ENCODE measurements at places on chromosomes 12 and 14.

DNA sequence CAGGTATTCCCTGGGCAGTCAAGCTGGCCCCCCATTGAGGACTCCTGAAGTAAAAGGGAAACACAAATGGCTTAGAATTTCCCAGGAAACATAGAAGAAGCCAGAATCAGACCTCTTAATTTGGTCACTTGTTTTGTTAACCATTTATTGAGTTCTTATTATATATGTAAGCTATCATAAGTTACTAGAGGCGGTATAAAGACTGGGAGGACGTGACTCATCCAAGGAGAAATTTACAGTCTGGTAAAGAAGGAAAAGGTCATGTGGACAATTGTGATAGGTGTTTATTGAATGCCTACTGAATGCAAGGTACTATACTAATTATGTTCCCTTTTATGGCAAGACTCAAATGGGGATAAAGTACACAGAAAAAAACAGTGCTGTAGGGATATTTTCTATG, 146.7 kb downstream of the DYRK2 start:
- DNase-seq: no peak

- DNase-seq: no peak
These were observed 4.6 kb downstream of the AQP2 start for GRCh38 chr12:49954863-49955830.

GRCh38 chr12:83823386-83824045, 1089.1 kb downstream of the SLC6A15 start:
- DNase-seq: peak; percentile 11

DNA sequence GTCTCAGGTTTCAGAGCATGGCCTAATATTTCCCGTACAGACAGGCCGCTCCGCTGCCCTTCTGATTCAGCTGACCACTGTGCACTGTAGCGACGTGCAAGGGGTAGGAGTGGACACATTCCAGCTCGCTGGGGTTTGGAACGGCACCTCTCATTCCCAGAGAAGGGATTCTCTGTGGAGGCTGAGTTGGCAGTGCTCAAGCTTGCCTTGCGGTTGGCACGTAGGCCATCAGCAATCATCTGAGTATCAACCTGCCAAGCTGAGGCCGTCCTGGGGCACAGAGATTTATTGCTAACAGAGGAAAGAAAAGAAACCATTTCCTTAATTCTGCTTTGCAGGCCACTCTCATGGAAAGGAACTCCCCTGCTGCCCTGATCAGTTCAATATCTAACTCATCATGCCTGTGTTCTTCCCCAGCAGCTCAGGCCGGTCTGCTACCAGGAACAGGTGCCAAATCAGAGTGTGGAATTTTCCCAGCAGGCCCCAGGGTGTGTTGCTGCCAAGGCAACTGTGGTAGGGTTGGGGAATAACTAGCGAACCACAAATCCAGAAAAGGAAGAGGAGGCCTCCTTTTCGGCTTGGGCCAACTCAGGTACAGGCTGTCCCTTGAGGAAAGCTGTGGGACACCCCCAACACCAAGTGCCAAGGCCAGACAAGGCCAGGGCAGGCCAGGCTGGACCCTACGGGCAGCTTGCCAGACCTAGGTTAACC, 92.5 kb downstream of the SSPN start:
- DNase-seq: no peak

DNA sequence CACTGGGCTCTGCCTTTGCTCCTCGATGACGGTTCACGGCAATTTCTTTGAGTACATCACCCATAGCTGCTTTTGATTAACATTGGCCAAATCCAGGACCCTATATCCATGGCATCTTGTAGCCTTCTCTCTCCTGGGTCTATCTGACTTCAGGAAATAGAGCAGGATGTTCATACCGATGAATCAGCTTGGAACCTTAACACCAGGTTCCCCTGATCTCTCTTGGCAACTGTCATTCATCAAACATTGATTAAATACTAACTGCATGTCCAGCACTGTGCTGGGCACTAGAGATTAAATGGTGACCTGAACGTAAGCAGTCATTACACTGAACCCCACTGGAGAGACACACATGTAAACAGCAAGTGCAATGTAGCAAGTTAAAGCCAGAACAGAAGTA, 77.0 kb upstream of the MED13L start:
- no peak for DNase-seq

Data from D721Med (cell line).